ENCODE measurements at places on chromosomes 7 and 10.

- DNase-seq = peak; percentile 55
Observed at GRCh38 chr10:127293640-127294039, 97.2 kb upstream of the INSYN2A start.

- no peak for DNase-seq
Observed at GRCh38 chr10:52043811-52044210, 270.3 kb upstream of the DKK1 start.

GRCh38 chr7:44962483-44963251 lies 16.1 kb downstream of the MYO1G start:
- DNase-seq = peak; percentile 35

GRCh38 chr7:9250876-9251275 lies 817.5 kb downstream of the NXPH1 start:
- DNase-seq = no peak

- DNase-seq = no peak
Observed at GRCh38 chr7:124689523-124689922, 76.1 kb downstream of the GPR37 start.

DNA sequence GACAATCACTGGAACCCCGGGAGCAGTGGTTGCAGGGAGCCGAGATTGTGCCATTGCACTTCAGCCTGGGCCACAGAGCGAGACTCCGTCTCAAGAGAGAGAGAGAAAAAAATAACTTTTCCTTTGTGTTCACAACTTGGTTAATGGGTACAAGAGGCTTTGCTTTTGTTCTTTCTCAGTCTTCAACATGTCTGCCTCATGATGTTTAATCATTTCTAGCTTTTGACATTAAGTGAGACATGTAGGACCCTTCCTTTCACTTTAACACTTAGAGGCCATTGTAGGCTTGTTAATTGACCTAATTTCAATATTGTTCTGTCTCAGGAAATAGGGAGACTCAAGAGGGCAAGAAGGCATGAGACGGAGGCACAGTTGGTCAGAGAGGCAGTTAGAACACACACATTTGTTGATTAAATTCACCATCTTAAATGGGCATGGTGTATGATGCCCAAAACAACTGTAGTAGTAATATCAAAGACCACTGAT lies 9.3 kb upstream of the CRCP start:
- no peak for DNase-seq

DNA sequence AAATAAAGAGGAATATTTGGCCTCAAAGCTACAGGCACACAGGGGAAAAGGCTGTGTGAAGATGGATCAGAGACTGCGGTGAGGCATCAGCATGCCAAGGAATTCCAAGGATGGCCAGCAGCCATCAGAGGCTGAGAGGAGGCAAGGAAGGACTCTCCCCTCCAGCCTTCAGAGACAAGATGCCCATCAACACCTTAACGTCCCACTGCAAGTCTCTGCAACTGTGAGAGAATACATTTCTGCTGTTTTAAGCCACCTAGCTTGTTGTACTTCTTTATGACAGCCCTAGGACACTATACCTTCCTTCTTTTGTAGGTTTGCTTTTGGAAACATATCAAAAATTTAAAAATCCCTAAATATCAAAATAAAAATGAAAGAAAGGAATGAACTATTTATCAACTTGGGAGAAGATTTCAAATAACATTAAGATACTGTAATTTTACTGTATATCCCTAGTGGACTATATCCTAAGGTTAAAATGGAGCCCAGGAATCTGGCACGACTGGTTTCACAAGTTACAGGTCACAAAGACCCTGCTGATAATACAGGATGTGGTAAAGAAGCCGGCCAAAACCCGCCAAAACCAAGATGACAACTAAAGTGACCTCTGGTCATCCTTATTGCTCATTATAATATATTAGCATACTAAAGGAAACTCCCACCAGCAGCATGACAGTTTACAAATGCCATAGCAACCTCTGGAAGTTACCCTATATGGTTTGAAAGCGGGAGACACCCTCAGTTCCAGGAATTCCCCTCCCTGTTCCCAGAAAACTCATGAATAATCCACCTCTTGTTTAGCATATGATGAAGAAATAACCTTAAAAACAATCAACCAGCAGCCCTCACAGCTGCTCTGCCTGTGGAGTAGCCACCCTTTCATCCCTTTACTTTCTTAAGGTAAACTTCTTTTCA lies 185.2 kb downstream of the AVL9 start:
- no peak for DNase-seq

GRCh38 chr10:97069576-97070362 lies 116.0 kb downstream of the SLIT1 start:
- no peak for DNase-seq

- DNase-seq = peak; percentile 22
Observed at GRCh38 chr10:132373241-132373955, 23.6 kb upstream of the PWWP2B start.

GRCh38 chr7:28409716-28410627 lies 2.3 kb upstream of the CREB5 start:
- DNase-seq = peak; percentile 46

GRCh38 chr10:3323865-3324498 lies 151.4 kb upstream of the PITRM1 start:
- no peak for DNase-seq

DNA sequence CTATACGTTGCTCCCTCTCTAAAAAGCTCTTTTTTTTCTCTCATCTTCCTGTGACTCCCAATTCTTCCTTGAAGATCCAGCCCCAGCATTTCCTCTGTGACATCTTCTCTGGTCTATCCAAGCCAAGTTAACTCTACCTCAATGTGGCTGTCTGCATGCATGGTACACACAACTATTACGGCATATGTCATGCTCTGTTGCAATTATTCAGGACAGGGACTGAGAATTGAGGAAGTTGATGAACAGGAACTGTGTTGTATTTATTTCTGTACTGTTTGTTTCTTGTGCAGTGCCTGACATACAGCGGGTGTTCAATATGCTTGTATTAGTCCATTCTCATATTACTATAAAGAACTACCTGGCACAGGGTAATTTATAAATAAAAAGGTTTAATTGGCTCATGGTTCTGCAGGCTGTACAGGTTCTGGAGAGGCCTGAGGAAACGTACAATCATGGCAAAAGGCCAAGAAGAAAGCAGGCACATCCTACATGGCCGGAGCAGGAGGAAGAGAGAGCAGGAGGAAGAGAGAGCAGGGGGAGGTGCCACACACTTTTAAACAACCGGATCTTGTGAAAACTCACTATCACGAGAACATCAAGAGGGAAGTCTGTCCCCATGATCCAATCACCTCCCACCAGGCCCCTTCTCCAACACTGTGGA lies 6.3 kb downstream of the TRPV5 start:
- DNase-seq = no peak

DNA sequence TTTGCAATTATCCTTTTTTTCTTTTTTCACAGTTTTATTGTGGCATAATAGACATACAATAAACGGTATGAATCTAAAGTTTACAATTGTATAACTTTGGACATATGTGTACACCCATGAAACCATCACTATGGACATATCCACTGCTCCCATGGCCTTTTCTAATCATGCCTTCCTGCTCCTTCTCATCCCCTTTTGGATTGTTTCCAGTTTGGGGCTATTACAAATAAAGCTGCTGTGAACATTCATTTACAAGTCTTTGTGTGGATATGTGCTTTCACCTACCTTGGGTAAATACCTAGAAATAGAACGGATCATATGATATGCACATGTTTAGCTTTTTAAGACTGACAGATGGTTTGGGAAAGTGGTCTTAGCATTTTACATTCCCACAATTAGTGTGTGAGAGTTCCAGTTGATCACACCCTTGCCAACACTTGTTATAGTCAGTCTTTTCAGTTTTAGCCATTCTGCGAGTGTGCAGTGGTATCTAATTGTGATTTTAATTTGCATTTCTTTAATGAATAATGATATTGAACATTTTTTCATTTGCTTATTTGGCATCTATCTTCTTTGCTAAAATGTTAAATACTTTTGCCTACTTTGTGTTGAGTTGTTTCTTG lies 120.9 kb upstream of the KAT6B start:
- DNase-seq = no peak

DNA sequence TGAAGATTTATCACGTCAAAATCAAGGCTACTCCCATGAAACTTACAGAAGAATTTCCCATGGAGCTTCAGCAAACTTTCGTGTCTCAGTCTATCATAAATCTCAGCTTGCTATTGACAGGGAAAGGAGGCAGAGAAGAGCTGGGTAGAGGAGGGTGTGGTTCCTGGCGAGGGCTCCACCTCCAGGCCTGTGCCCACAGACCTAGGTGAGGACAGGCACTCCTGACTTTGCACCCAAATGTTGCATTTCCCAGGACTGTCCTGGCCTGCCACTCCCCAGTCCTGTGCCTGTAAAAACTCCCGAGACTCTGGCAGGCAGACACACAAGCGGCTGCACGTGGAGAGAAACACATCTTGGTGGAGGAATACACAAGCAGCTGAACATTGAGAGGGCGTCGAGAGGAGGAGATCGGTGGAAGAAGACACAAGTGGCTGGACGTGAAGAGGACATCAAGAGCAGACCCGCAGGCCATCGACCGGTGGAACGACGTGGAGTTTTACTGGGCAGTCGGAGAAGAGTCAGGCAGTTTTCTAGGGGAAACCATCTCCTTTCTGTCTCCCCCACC lies 145.1 kb downstream of the CTNNA3 start:
- no peak for DNase-seq

DNA sequence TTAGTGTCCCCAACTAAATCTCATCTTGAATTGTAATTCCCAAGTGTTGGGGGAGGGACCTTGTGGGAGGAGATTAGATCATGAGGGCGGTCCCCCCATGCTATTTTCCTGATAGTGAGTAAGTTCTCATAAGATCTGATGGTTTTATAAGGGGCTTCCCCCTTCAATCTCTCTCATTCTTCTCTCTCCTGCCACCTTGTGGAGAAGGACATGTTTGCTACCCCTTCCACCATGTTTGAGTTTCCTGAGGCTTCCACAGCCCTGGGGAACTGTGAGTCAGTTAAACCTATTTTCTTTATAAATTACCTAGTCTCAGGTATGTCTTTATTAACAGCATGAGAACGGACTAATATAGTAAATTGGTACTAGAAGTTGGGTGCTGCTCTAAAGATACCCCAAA lies 365.6 kb downstream of the ANKRD7 start:
- no peak for DNase-seq

DNA sequence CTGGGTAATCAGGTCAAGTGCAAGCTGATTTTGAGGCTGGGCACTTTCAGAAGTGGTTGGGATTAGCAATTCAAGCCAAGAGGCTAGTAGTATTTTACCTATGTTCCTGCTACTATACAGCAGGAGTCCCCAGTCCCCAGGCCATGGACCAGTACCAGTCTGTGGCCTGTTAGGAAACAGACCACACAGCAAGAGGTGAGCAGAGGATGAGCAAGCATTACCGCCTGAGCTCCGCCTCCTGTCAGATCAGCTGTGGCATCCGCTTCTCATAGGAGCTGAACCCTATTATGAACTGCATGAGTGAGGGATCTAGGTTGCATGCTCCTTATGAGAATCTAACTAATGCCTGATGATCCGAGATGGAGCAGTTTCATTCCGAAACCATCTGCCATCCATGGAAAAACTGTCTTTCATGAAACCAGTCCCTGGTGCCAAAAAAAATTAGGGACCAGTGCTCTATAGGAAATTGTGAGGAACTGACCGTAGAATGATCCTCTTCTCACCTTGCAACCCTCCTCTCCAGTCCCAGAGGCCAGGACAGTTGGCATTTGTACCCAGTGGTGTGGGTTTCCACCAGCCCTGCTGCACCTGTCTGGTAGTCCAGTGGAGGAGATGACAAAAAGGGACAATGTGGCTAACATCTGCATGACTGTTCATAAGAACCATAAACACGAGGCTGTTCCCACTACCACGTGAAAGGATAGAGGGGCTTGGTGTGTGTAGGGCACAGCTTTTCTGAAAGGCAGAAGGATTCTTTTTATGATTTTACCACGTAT lies 172.5 kb downstream of the KIAA1217 start:
- no peak for DNase-seq
